ENCODE measurements at places on chromosomes 1 and 21.

GRCh38 chr1:209038316-209038715 is 545.2 kb upstream of the CAMK1G start:
- no peak for DNase-seq
- no peaks in the 10 kb centered on the region for H3K36me3 ChIP-seq
- no peak overlapping the region for H3K27ac ChIP-seq

DNA sequence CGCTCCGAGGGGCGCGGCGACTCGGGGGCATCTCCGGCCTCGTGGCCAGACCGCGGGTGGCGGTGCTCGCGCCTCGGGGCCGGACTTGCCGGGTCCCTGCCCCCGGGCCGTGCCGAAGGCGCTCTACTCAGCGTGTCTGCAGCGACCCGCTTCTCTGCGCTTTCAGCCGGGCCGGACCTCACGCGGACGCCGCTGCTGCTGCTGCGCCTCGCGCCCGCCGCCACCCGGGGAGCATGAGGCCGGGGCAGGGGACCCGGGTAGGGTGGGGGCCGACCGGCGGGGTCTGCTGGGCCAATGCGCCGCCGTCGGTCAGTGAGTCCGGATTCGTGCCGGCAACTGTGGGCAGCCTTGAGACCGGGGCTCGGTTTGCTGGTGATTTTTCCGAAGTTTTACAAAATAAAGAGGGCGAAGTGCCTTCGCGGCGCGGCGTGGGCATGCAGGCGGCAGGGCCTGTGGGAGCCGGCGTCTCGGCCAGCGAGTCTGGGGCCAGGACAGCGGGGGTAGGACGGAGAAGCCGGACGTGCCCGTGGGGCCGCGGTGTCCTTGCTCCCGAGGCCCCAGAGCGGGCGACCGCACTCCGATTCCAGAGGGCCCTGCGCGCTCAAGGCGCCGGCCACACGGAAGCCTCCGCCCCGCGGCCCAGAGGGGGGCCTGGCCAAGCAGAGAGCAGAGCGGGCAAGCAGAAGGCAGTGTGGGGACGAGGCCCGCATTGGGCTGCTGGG is 749 bp downstream of the FAM163A start:
- peaks cover 19% of the 10 kb centered on the region for H3K27me3 ChIP-seq
- no peaks in the 10 kb centered on the region for H3K36me3 ChIP-seq
- no peak overlapping the region for H3K27ac ChIP-seq
- peaks cover 2% of the 10 kb centered on the region for H3K4me1 ChIP-seq

DNA sequence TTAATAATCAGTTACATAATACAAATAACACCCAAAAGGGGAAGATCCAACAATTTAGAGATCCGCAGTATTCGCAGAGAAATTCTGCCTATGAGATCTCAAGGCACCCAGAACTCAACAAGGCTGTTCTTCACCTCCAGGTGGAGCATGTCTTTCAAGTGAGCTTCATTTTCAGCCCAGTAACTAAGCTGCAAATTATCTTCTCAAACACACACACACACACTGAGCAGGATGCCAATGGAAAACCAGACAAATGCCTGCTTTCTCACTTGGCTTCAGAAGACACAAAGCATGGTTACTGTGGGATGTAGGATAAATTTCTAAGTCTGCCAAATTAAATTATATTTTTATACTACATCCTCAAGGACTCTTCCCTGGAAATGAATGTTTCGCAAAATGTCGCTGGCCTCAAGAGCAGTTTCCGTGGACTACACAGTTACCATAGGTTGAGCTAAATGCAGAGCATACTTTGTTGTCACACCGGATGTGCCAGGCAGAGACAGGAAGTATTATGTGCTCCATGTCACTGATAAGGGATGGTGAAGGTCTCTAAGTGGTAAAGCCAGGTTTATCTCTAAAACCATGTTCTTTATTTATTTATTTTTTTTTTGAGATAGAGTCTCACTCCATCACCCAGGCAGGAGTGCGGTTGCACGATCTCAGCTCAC is 30.3 kb downstream of the UBR4 start:
- H3K4me3 ChIP-seq: no peak overlapping the region
- peaks cover 16% of the 10 kb centered on the region for H3K4me1 ChIP-seq
- peak overlapping the region; percentile 93 for H3K27ac ChIP-seq
- H3K27me3 ChIP-seq: peaks cover 6% of the 10 kb centered on the region
- peak; percentile 20 for DNase-seq

DNA sequence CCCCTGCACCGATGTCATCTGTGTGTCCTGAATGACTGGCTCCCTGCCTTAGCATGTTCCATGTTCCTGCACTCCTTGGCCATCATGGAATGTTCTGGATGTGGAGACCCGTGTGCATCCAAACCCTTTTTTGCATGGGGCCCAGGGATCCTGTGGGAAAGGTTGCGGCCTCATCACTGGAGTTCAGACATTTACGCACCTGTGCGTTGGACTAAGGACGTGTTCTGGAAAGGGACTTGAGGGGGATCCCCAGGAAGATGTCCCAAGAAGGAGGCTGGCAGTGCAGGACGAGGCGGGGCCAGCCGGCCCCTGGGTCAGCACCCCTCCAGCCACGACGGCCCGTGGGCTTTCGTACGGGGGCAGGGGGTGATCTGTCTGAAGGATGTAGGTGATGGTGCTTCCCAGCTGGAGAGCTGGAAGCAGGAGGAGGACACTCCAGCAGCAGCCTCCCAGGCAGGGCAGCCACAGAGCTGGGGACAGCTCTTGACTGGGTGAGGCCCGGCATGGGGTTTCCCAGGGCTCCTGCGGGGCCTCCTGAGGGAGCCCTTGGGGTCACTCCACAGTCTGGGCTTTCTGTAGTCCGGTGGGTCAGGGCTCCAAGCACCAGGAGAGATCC is 67.2 kb downstream of the SCCPDH start:
- H3K27ac ChIP-seq: no peak overlapping the region
- H3K36me3 ChIP-seq: no peaks in the 10 kb centered on the region
- H3K4me3 ChIP-seq: no peak overlapping the region
- H3K27me3 ChIP-seq: peaks cover 17% of the 10 kb centered on the region
- H3K4me1 ChIP-seq: peaks cover 6% of the 10 kb centered on the region
- DNase-seq: no peak

- H3K27ac ChIP-seq: no peak overlapping the region
- no peaks in the 10 kb centered on the region for H3K27me3 ChIP-seq
- no peak for DNase-seq
- H3K4me1 ChIP-seq: no peaks in the 10 kb centered on the region
- H3K4me3 ChIP-seq: no peak overlapping the region
Observed at GRCh38 chr1:6378096-6378746, 15.3 kb downstream of the ACOT7 start.

Measured in endothelial cell (in vitro differentiated cells).